Thymus (tissue), 14 donors: ENCODE measurements at places on chromosomes 1 and 21. TPM values are rescaled to one million over a fixed set of nuclear protein-coding genes. Genes with fewer than 3 reads are reported as not detected.

Gene SETSIP
- 0.28 TPM for total RNA-seq

Gene LENEP
- total RNA-seq = 0.09 TPM

Gene TMEM82
- not detected for total RNA-seq

Gene FLVCR1
- 8.7 TPM for total RNA-seq

Gene SMCP
- not detected for total RNA-seq

Gene RNF186
- 0.14 TPM for total RNA-seq

Gene CBS
- 2.3 TPM for total RNA-seq

GRCh38 chr1:237124856-237125462 lies 83.0 kb downstream of the RYR2 start:
- H3K27me3 ChIP-seq = no peaks in the 10 kb centered on the region
- no peak for DNase-seq
- no peaks in the 10 kb centered on the region for H3K36me3 ChIP-seq
- H3K27ac ChIP-seq = no peak overlapping the region
- no peaks in the 10 kb centered on the region for H3K4me1 ChIP-seq

DNA sequence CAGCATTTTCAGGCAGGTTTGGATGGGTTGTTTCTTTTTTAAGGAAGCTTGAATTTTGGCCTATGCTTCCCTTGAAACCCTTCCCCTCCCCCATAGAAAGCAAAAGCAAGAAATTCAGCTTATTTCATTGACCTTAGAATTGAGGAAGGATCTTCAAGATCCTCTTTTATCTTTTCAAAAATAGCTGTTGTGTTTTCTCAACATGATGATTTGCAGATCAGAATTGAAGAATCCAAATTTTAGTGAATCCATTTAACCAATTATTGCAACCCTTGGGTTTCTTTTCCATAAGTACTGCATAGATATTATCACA lies 73.7 kb downstream of the LRRC8C start:
- H3K27me3 ChIP-seq = no peaks in the 10 kb centered on the region
- no peaks in the 10 kb centered on the region for H3K36me3 ChIP-seq
- H3K4me3 ChIP-seq = no peak overlapping the region
- peaks cover 4% of the 10 kb centered on the region for H3K4me1 ChIP-seq

- no peak for DNase-seq
- H3K4me3 ChIP-seq = no peak overlapping the region
- no peak overlapping the region for H3K27ac ChIP-seq
- no peaks in the 10 kb centered on the region for H3K36me3 ChIP-seq
Measured at GRCh38 chr21:30354308-30355005, 6.1 kb upstream of the KRTAP23-1 start.

DNA sequence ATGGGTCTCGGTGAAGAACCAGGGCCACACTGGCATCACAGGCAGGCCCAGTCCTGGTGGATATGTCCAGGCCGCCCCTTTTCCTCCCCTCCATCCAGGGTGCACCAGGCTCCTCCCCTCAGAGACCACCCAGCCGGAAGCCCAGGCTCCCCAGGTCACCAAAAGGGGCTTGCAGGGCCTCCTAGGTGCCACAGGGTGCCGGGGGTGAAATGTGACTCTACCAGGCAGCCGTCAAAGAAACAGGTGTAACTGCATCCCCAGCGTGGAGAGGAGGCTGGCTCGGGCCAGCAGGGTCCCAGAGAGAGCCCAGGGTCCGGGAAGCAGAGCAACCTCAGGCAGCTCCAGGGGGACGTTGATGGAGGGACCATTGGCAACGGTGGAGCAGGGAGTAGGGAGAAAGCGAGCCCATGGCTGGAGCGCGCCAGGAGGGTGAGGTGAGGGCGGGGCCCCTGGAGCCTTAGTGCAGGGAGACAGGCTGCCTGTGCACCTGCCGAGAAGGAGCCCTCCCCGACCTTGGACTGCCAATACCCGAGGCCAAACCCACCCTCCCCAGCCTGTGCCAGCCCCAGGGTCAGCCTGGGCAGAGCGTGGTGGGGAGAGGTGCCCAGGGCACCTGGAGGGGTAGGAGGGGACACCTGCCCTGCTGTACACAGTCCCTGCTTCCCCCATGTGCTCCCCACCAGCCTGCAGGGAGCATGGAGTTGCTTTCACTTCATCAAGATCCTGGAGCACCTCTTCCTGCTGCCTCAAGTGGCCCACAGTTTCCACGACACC lies 48.3 kb upstream of the POFUT2 start:
- H3K36me3 ChIP-seq = no peaks in the 10 kb centered on the region
- no peak overlapping the region for H3K27ac ChIP-seq
- no peak for DNase-seq
- peaks cover 11% of the 10 kb centered on the region for H3K27me3 ChIP-seq

- peaks cover 46% of the 10 kb centered on the region for H3K4me1 ChIP-seq
- no peak for DNase-seq
- no peak within 1 kb of the TSS for H3K27ac ChIP-seq
- H3K36me3 ChIP-seq = no peaks in the 10 kb centered on the region
Measured at GRCh38 chr1:24319312-24319863, at the start of gene GRHL3. Gene GRHL3 (plus strand): TSS chr1:24319357. CDS start chr1:24319552, 195 bp downstream.

- H3K4me3 ChIP-seq = peak within 1 kb of the TSS; percentile 40
- peaks cover 6% of the 10 kb centered on the region for H3K27me3 ChIP-seq
- peaks cover 3% of the 10 kb centered on the region for H3K4me1 ChIP-seq
- H3K36me3 ChIP-seq = no peaks in the 10 kb centered on the region
Measured at GRCh38 chr1:169427081-169427641, at the start of gene CCDC181. Gene CCDC181 (minus strand): TSS chr1:169427474. CDS start chr1:169424927, 2,547 bp downstream.

GRCh38 chr1:153350321-153350957 lies 1.8 kb upstream of the PGLYRP4 start:
- H3K4me1 ChIP-seq = peaks cover 4% of the 10 kb centered on the region
- no peak overlapping the region for H3K27ac ChIP-seq
- DNase-seq = no peak
- no peaks in the 10 kb centered on the region for H3K36me3 ChIP-seq
- H3K4me3 ChIP-seq = no peak overlapping the region

- H3K36me3 ChIP-seq = peaks cover 3% of the 10 kb centered on the region
- no peaks in the 10 kb centered on the region for H3K4me1 ChIP-seq
- H3K27ac ChIP-seq = no peak overlapping the region
- no peak for DNase-seq
- no peaks in the 10 kb centered on the region for H3K27me3 ChIP-seq
- H3K4me3 ChIP-seq = no peak overlapping the region
Measured at GRCh38 chr1:108182959-108183700, 17.0 kb downstream of the SLC25A24 start.

- H3K4me1 ChIP-seq = peaks cover 10% of the 10 kb centered on the region
- H3K4me3 ChIP-seq = no peak overlapping the region
- no peaks in the 10 kb centered on the region for H3K36me3 ChIP-seq
- no peaks in the 10 kb centered on the region for H3K27me3 ChIP-seq
- no peak overlapping the region for H3K27ac ChIP-seq
Measured at GRCh38 chr1:100448366-100448765, 89.6 kb upstream of the GPR88 start.

DNA sequence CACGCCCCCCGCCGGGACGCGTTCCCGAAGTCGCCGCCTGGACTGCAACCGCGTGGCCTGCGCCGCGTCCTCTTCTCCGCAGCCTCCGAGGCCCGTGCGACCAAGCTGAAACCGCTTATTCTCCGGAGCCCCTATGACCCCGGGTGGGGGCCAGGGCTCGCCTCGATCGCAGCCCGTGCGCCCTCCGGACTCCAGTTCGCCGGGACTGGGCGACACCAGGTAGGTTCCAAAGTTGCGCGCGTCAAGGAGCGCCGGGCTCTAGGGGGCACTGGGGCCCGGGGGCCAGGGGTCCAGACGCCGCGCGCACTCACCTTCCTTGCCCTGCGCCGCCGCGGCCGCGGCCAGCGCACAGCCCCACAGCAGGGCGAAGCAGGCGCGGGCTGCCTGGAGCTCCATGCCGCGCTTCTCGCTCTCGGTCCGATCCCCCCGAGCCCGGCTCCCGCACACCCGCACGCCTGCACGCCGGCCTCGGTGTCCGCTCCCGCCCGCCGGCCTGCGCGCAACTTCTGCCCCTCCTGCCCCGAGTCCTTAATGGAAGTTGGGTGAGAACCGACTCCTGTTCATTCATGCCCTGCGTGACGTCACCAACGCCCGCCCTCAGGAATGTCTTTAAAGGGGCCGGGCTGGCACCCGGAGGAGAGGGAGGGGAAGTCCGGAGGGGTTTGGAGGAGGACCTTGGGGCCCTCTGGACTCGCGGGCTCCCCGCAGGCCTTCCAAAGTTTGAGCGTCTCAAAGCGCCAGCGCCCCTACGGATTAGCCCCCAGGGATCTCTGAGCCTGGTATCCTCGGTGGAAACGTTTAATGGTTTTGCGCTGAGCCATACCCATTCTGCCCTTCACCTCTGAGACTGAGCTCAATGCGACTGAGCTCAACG lies at the start of gene EPHA2:
EPHA2 (minus strand) TSS at position 533 of the 874 bp plus-strand sequence; CDS start at position 396, 137 bp downstream.
- H3K27me3 ChIP-seq = peaks cover 66% of the 10 kb centered on the region
- no peak for DNase-seq
- H3K4me3 ChIP-seq = peak within 1 kb of the TSS; percentile 36
- H3K27ac ChIP-seq = no peak within 1 kb of the TSS
- H3K36me3 ChIP-seq = no peaks in the 10 kb centered on the region

DNA sequence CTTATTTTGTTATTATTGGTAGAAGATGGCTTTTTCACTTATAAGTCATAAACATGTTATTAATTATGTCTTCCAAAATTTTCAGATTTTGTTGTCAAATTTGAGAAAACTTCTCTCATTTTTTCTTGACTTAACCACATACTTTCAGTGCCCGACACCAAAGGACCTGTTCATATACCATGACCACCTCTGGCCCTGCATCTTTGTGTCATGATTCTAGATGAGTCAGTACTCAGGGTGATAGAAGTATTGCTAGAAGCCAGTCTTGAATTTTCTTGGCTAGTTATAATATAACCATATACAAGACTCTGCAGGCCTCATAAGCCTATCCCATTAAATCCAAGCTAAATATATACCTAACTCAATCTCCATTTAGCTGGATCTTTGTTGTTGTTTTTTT lies 35.4 kb upstream of the DPH5 start:
- no peak overlapping the region for H3K4me3 ChIP-seq
- no peak for DNase-seq
- H3K27me3 ChIP-seq = no peaks in the 10 kb centered on the region
- no peak overlapping the region for H3K27ac ChIP-seq

- no peak overlapping the region for H3K4me3 ChIP-seq
- H3K4me1 ChIP-seq = no peaks in the 10 kb centered on the region
- no peaks in the 10 kb centered on the region for H3K27me3 ChIP-seq
- H3K36me3 ChIP-seq = no peaks in the 10 kb centered on the region
- no peak overlapping the region for H3K27ac ChIP-seq
- no peak for DNase-seq
Measured at GRCh38 chr21:14591882-14592281, 45.8 kb upstream of the SAMSN1 start.

GRCh38 chr1:16462773-16463330 lies 22.3 kb downstream of the NECAP2 start:
- DNase-seq = no peak
- no peaks in the 10 kb centered on the region for H3K4me1 ChIP-seq
- no peak overlapping the region for H3K4me3 ChIP-seq

DNA sequence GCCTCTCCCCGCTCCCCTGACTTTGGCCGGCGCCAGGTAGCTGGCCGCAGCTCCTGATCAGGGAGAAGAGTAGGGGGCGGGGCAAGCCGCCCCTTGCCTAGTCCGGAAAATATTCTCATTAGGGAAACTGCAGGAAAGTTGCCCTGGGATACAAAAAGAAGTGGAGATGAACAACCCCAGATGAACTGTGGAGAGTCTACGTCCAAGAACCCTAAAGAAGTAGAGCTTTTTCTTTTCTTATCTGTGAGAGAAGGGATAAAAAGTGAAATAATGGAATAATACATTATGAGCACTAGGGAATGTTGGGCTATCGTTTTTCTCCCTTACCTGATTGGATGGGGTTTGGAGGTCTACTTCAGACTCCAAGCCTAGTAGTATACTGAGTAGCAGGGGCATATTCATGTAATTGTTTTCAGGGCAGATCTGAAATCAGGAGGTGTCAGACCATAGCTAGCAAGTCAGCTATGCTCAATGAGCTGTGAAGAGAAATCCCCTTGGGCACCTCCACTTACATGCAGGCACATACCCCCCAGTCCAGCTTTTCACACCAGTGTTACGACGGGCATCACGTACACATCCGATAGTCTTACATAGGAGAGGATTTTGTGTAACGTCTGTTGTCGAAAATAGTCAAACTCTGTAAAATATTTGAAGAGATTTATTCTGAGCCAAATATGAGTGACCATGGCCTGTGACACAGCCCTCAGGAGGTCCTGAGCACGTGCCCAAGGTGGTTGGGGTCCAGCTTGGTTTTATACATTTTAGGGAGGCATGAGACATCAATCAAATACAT lies 1.7 kb upstream of the DUSP10 start:
- no peak for DNase-seq
- H3K27me3 ChIP-seq = peaks cover 2% of the 10 kb centered on the region
- peaks cover 4% of the 10 kb centered on the region for H3K36me3 ChIP-seq
- peaks cover 23% of the 10 kb centered on the region for H3K4me1 ChIP-seq
- peak overlapping the region; percentile 40 for H3K27ac ChIP-seq
- H3K4me3 ChIP-seq = peak overlapping the region; percentile 87

- H3K36me3 ChIP-seq = no peaks in the 10 kb centered on the region
- no peak overlapping the region for H3K4me3 ChIP-seq
- H3K27ac ChIP-seq = no peak overlapping the region
- no peak for DNase-seq
- no peaks in the 10 kb centered on the region for H3K4me1 ChIP-seq
- no peaks in the 10 kb centered on the region for H3K27me3 ChIP-seq
Measured at GRCh38 chr1:61204528-61204927, 122.2 kb downstream of the NFIA start.

GRCh38 chr1:188425687-188426086 lies 1596.9 kb downstream of the PLA2G4A start:
- no peak for DNase-seq
- no peaks in the 10 kb centered on the region for H3K36me3 ChIP-seq
- H3K27me3 ChIP-seq = no peaks in the 10 kb centered on the region
- H3K4me3 ChIP-seq = no peak overlapping the region
- H3K4me1 ChIP-seq = no peaks in the 10 kb centered on the region

- no peak for DNase-seq
- no peaks in the 10 kb centered on the region for H3K27me3 ChIP-seq
- no peak overlapping the region for H3K27ac ChIP-seq
- no peaks in the 10 kb centered on the region for H3K4me1 ChIP-seq
Measured at GRCh38 chr1:183517401-183517800, 45.1 kb downstream of the SMG7 start.

DNA sequence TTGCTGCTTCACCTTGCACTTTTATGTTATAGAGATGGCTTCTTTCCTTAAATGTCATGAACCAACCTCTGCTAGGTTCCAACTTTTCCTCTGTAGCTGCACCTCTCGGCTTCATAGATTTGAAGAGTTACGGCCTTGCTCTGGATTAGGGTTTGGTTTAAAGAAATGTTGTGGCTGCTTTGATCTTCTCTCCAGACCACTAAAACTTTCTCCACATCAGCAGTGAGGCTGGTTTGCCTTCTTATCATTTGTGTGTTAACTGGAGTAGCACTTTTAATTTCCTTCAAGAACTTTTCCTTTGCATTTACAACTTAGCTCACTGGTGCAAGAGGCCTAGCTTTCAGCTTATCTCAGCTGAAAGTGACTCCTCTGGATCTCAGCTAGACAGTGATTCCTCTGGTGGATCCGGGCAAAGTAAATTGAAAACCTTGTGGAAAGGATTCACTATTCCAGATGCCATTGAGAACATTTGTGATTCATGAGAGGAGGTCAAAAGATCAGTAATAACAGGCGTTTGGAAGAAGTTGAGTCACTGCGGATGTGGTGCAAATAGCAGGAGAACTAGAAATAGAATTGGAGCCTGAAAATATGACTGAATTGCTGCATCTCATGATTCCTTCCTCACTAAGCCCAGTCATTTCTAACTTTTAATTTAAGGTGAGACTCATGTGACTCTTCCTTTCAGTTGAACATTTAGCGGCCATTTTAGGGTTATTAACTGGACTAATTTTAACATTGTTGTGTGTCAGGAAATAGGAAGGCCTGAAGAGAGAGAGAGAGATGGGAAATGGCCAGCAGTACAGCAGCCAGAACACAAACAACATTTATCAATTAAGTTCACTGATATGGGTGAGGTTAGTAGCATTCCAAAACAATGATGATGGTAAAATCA lies 16.2 kb upstream of the RGS1 start:
- H3K36me3 ChIP-seq = no peaks in the 10 kb centered on the region
- no peaks in the 10 kb centered on the region for H3K27me3 ChIP-seq
- H3K4me1 ChIP-seq = peaks cover 5% of the 10 kb centered on the region
- no peak overlapping the region for H3K27ac ChIP-seq
- no peak for DNase-seq
- H3K4me3 ChIP-seq = no peak overlapping the region
